ENCODE measurements at places on chromosomes 7 and 10.

DNA sequence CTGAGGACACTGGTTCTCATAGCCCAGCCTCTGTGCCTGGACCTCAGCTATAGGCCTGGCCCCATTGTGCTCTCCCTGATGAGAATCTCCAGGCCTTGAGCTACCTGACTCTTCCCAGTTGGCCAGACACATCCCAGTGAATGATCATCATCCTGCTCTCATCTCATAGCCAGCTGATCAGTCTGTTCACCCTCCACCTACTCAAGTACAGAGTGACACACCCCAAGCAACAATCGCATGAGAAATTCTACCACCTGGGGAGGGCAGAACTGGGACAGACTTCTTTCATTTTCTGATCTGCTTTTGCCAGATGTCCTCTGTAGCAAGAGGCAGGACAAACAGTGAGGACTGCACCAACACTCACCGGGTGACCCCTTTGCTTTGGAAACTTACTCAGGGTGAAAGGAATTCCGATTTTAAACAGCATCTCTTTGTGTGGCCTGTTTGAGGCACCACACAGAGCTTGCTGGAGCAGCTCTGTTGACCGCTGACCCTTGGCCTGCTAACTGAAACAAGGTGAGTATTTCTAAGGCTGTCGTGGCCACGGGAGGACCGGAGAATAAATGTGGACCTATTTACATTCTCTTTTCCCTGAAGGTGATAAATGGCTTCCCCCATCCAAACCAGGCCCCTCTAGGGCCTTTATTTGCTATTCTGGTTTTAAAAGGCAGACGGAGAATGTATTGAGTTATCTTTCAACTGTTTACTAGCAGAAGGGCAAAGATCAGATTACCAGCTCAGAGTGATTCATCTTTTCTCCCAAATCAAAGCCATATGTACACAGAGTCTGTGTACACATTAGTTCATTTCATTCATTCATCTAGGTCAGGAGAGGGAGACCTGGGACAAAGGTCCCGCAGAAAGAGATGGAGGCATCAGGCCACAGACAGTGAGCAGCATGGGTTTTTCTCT, 181.4 kb upstream of the TNS3 start:
- DNase-seq, result no peak

DNA sequence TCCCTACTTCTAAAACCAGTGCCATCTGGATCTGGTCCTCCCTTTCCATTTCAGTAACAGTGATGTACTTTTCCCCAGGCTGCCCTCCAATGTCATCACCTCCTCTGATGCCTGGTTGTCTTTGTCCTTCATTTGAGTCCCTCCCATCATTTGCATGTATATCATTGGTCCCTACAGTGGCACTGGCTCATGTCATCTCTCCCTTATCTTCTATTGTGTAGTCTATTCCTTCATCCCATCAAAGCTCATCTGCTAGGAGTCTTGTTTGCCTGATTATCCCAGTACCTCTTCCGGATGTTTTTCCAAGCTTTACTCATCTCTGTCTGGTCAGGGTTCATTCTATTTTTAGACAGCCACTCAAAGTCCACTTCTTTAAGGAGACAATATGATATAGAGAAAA, 292.9 kb upstream of the BMPER start:
- no peak for DNase-seq

GRCh38 chr7:151232917-151233701, 826 bp downstream of the CHPF2 start:
- DNase-seq, result no peak

- DNase-seq, result peak; percentile 54
Observed at GRCh38 chr10:60048091-60048501, 141.7 kb upstream of the CCDC6 start.

DNA sequence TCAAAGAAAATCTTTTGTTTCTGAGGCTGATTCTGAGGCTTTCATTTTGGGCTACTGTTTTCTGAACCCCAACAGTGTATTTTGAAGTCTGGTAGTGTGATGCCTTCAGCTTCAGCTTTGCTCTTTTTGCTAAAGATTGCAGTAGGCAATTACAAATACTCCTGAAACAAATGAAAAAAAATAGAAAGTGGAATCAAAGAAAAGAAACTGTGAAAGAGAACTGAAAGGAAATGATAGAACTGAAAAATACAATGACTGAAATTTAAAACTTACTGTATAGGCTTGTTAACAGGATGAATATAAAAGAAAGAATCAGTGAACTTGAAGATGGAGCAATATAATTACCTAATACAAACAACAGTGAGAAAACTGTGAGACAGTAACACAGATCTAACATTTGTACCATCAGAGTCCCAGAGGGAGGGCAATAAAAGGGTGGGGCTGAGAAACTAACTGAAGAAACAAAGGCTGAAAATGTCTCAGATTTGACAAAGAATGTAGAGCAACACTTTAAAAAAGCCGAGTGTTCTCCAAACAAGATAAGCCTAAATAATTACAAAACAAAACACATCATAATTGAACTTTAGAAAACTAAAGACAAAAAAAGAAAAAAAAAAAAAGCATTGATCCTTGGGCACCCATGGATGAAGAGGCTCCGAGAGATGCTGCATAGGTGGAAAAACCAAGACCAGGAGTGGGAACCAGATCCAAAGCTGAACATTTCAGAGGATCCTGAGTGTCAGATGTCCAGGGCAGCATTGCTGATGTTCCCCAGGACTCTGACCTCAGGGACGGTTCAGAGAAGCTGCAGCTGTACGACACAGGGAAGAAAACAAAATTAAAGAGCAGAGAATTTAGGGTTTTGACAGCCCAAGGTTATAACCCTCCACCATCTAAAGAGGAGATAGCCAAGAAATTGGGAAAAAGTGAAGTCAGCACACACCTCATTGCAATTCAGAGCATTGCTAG, 223.2 kb upstream of the IGFBP3 start:
- DNase-seq, result no peak

DNA sequence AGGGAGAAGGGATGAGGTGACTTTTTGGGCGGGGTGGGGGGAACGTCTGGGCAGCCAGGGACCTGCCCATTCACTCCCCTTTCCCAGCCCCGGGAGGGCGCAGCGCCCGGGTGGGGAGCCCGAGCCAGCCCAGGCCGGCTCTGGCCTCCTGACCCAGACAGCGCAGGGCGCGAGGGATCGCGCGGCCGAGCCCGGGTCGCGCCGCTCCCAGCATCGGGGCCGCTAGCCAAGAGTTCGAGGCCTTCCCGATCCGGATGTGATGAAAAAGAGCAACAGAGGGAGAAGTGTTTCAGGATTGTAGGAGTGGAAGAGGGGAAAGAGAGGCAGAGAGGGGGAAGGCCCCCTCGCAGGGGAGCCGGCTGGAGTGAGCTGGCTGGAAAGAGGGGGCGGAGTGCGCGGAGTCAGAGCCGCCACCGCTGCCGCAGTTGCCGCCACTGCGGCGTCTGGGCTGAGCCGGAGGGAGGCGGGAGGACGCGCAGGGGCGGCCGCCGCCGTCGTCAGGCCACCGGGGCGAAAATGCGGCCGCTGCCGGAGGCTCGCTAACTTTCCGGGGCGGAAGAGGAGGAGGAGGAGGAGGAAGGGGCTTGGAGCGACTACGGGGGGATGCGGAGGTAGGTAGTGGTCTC, at the start of gene MDFIC:
TSS of gene MDFIC (plus strand) at position 69 of the 626 bp plus-strand sequence. CDS start 940 bp downstream, outside the sequence.
- peak; percentile 83 for DNase-seq

DNA sequence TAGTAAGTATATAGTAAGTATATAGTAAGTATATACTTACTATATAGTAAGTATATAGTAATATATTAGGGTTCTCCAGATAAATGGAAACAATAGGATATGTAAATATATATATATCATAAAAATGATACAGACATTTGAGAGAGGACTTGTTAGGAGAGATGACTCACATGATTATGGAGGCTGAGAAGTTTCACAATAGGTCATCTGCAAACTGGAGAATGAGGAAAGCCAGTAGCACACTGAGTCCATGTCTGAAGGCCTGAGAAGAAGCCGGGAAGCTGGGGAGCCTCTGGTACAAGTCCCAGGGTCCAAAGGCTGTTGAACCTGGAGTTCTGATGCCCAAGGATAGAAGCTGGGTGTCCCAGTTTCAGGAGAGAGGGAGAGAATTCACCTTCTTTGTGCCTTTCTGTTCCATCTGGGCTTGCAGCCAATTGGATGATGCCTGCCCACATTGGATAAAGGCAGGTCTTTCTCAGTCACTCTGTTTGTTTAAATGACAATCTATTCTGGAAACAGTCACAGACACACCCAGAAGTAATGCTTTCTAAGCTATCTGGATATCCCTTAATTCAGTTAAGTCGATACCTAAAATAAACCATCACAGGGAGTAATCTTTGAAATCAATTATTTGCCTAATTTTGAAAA, 205.5 kb upstream of the CDC14C start:
- no peak for DNase-seq

GRCh38 chr10:29268011-29268410, 20.9 kb upstream of the LYZL1 start:
- no peak for DNase-seq

- DNase-seq, result peak; percentile 26
Observed at GRCh38 chr10:121310151-121310711, 288.0 kb downstream of the FGFR2 start.

- no peak for DNase-seq
Observed at GRCh38 chr10:133183646-133184378, 23.8 kb downstream of the KNDC1 start.

DNA sequence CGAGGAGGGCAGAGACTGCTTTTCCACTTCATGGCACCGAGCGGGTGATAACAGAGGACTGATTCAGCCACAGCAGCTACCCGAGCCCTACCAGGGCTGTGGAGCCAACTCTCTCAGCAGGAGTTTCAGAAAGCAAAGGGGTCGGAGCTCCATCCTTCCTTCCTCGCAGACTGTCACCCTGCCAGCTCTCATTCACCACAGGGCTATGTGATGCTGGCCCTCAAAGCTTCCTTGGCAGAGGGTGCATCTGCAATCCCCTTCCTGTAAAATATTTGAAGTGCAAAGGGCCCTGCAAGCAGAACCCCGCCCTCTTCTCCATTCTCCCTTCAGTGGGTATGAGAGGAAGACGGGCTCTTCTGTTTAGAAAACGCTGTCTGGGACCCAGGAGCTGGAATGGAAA, 105.3 kb upstream of the LYZL2 start:
- DNase-seq, result no peak

DNA sequence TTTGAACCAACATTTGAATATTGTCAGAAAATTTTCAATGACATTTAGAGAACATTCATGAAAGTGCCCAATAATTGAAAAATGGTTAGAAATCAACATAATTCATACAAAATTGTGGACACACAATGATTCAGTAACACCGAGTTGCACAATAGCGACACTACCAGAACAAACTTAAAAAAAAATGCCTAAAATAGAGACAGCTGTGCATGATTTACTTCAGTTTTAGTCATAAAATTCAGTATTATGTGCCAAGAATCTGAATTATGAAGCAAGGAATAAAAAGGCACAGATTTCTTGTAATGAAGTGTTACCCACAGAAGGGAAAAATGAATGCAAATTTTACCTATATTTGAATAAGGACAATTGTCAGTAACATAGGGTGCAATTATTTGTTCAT, 396.0 kb downstream of the SEMA3D start:
- no peak for DNase-seq

DNA sequence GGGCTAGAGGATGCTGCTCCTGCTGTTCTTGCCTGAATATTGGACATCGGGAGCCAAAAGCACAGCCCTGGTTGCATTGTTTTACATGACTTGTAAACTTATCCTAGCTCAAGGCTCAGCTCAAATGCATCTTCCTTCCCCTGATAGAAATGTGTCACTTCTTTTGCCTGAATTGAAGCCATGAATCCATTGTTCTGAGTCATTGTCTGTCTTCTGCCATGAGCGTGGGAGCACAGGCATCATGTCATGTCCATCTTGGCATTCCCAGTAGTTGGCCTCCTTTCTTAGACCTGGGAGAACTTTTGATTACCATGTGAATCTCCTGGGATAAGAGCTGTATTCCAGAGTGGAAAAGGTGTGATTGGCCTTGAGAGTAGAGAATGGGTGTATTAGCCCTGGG, 54.1 kb upstream of the OPN4 start:
- no peak for DNase-seq

- DNase-seq, result no peak
Observed at GRCh38 chr7:99422186-99422585, 13.4 kb downstream of the BUD31 start.

GRCh38 chr10:74750848-74751274, 75.5 kb upstream of the KAT6B start:
- DNase-seq, result no peak

DNA sequence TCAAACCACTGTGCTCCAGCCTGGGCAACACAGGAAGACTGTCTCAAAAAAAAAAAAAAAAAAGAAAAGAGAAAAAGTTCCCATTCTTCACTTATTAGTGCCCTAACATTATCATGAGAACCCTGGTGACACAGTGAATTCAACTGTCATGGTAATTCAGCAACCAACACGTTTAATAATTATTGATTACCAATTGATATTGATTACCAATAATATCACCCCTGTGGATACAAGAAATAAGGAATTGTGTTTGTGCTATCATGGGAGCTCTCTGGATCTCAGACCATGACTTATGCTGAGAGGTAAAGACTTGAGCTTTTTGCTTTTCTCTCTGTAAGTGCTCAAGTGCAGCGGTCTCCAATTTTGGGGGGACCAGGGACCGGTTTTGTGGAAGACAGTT, 195.3 kb downstream of the TPST1 start:
- DNase-seq, result no peak

GRCh38 chr7:148385009-148385682, 205.4 kb upstream of the C7orf33 start:
- DNase-seq, result no peak

- no peak for DNase-seq
Observed at GRCh38 chr10:6494936-6495592, 85.0 kb downstream of the PRKCQ start.

DNA sequence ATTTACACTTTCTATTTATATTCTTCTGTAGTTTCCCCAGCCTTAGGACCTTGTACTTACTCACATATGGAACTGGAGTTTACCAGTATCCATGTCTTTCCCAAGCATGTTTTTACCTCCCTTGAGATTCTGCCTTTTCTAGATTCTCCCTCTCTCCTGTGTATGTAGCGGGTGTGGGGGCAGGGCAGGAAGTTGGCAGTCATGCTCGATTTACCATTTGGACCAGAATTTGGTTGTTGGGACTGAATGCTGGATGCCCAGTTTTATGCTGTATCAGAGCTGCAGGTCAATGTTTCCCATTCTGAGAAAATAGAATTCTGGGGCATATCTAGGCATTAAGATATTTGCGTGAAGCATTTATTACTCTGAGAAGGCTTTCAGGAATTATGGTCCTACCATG, 14.2 kb downstream of the INPP5F start:
- DNase-seq, result no peak

DNA sequence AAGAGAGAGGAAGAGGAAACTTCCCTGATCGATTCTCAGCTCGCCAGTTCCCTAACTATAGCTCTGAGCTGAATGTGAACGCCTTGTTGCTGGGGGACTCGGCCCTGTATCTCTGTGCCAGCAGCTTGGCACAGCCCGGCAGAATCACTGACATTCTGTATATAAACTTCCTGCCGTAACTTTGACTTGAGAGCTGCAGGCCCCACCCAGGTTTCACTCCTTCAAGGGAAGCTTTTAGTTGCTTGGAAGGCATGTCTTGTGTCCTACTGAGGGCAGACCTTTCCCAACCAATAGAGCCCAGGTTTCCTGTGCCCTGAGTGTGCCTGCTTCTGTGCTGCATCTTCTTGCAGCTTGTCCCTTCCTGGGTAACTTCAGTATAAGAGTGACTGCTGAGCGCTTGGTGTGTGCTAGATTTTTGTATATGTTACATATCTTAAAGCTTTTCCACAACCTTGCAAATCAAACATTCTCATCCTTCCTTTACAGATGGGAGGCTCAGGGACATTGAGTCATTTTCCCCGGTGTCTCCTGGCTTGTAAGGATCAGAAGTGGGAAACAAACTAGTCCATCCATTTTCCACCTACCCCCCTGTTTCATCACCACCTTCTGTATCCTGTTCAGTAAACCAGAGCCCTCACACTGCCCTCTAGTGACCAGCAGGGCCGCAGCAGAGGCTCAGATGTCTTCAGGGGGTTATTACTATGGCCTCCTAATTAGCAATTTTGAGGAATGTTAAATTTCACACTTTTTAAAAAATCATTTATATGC, 225.2 kb upstream of the PRSS58 start:
- DNase-seq, result peak; percentile 66

Measured in D341Med (cell line).